CD4-positive, alpha-beta T cell treated with Interleukin-15 for 1 hour (primary cell): ENCODE measurements at places on chromosomes 5 and 9.

DNA sequence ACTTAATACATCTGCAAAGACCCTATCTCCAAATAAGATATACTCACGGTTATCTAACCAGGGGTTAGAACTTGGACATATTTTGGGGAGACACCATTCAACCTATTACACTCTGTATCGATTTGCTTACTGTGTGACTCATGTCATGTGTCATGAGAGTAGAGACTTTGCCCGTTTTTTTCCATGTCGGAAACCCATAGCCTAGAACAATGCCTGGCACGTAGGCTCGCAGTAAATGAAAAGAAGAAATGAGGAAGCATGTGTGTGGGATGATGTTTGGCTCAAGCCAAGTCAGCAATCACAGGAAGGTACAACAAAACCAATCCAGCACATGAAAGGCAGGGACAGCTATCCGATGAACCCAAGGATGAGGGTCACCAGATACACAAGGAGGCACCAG is 94.6 kb upstream of the DNAH5 start:
- no peak for DNase-seq

GRCh38 chr9:117145811-117146490 is 268.9 kb downstream of the ASTN2 start:
- DNase-seq: no peak

DNA sequence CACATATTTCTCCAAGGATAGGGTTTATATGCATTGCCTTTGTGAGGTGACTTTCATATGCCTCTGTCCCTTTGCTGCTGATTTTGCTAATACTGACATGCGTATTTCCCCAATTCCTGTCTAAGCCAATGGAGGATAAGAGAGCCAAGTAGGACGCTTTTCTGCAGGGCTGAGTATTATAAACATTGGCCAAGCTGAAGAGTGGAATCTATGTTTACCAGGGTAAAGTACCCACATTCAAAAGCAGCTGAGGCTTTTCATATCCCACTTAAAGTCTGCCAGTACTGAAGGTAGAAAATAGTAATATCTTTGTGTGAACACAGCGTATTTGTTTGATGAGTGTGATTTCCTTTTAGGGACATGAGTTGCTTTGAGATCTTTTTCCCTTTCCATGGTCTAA is 128.8 kb upstream of the GPR151 start:
- no peak for DNase-seq

GRCh38 chr9:16335788-16336580 is 534.5 kb downstream of the BNC2 start:
- no peak for DNase-seq

DNA sequence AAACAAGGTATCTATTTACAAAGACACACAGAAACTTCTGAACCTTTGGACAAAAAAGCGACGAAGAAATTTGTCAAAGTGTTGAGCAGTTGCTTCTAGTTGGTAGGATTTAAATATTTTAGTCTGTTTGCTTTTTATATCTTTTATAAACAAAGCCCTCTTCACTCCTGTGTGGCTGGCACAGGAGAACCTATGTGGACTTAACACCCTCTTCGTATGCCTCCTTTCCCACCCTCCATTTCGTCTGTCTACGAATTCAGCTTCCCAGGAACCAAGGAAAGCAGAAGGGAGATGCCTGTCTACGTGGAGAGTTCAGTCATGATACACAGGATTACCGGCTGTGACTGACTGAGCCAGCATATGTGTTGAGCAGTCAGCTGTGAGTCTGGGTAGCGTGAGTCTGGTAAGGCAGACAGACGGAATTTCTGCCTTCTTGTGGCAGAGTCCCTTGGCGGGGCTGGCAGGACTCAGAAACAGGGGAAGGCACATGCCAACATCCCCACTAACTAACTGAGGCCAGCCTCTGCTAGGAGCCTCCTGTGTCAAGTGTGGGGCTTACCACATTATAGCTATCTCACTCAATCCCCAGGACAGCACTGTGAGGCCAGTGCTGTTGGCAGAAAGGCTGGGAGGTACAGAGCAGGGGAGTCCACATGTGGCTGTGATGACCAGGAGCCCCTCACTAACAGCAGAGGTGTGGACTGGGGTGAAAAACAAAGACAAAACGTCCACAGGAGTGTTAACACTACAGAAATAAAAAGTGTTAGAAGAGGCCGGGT is 13.9 kb upstream of the ZFP62 start:
- no peak for DNase-seq

- DNase-seq: no peak
Observed at GRCh38 chr9:106745876-106746275, 117.1 kb upstream of the ZNF462 start.

DNA sequence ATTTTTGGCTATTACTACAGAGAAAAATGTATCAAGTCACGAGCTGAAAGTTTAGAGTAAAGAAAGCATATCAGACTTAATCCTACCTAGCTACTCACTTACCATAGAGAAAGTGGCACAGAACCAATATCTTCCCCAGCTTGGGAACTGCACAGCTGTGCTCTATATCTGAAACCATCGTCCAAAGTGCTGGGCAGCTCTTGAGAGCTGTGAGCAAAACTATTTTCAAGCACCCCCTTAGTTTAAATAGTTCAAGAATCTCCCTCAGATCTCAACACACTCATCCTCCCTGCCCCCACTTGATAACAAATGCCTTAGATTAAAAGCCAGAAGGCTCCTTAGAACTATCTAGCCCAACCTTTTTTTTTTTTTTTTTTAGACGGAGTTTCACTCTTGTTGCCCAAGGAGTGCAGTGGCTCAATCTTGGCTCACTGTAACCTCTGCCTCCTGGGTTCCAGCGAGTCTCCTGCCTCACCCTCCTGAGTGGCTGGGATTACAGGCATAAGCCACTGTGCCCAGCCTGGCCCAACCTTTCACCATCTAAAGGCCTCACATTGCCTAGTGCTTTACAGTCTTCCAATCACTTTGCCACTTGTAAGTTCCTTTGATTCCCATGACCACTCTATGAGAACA is 94.2 kb upstream of the APC start:
- no peak for DNase-seq

GRCh38 chr5:76805821-76806505 is 12.9 kb upstream of the F2RL1 start:
- DNase-seq: no peak

DNA sequence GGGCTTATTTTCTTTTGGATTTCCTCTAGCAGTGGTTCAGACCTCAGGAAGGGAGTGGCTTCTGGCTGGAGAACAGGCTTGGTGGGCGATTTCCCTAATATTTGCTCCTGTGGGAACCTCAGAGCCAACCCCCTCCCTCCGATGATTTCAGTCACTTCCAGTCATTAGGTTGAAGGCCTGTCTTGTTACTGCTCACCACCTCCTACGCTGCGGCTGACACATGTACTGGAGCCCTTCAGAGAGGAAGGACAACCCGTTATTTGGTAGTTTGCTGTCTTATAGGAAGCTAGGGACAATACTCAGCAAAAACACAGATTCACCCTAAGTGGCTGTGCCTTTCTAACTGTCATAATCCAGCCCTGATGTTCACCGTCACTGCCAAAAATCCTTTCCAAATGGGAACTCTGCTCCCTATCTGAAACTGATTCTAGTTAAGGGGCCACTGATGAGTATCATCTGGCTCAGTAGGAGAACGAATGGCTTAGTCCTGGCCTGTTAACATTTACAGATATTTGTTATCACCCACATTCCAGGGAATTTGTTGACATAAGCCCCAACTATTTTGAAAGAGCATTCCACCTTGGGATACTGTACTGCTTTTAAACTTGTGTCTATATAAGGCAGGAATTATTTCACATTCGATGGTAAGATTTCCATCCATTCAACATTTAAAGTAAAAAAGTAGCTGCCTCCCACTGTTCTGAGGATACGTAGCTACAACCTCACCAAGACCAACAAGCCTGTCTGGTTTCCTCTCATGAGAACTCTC is 29.3 kb upstream of the ANKH start:
- DNase-seq: no peak

DNA sequence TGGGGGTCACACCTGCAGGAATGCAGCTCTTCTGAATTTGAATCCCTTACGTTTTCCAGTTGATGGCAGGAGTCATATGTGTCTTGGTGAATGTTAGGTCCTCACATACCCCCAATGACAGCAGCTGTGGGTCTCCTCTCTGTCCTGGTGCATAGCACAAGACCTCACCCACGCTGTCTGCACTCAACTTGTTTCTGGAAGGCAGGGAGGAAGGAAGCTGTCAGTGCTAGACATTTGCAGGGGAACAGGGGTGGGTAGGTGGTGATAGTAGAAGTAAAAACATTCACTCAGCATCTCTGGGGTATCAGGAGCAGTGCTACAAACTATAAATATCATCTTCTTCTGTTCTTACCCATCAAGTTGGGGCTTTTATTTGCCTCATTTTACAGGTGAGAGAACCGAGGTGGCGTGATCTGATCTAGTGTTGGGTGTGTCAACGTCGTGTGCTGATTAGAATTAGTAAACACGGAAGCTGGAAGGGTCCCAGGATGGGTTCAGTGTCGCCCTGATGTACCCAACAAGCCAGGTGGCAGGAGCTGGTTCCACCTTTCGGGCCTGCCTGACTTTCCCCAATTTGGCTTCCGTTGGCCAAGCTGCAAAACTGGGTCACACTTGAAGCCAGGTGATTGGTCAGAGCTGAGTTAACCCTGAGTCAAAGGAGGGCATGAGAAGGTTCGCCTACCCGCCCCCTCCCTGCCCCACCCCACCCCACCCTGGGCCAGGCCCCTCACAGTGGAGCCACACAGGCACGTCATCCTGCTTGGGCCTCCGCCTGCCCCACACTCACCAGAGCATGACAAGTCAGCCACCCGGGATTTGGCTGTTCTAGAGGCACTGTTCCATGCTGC is 15.8 kb downstream of the ERGIC1 start:
- peak; percentile 83 for DNase-seq

GRCh38 chr5:102991802-102992201 is 128.1 kb downstream of the GIN1 start:
- DNase-seq: no peak

DNA sequence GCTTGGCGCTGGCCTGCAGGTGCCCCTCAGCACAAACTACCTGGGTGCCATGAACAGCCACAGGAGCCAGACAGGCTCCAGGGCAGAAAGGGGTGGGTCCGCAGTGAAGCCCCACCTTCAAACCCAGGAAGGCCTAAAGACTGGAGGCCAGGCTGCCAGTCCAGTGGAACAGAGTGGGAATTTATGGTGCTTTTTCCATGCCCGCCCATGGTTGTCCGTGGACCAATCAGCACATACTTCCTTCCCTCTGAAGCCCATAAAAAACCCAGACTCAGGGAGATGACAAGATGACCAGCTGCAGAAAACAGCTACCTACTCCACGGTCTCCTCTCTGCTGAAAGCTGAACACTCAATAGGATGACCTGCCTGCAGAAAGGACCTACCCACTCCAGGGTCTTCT is 275.4 kb upstream of the ADRA1B start:
- no peak for DNase-seq

DNA sequence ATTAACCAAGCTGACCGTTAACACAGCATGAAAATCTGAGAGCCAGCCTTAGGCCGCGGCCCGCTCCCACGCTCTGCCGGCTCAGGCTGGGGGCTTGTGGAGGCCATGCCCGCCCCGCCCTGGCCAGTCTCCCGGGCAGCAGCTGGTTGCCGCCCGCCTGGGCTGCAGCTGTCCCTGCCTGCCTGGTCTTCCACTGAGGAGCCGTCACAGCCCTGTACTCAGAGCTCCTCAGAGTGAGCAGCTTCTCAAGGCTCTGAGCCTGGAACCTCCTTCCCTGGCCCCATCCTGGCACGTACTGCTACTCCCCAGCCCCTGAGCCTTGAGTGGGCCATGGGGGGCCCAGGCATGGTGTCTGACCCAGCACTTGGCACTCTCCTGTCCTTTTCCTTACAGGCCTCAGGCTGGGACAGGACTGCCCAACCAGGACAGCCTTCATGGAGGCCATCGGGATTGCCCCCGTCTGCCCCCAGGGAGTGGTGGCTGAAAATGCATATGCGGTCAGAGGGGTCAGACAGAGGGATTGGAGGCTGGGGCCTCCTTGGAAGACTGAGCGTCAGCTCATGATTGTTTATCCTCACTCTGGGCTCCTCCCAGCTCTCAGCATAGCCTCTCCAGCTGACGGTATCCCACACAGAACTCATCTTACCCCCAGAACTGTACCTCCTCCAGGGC is 11.9 kb downstream of the FGFR4 start:
- no peak for DNase-seq

DNA sequence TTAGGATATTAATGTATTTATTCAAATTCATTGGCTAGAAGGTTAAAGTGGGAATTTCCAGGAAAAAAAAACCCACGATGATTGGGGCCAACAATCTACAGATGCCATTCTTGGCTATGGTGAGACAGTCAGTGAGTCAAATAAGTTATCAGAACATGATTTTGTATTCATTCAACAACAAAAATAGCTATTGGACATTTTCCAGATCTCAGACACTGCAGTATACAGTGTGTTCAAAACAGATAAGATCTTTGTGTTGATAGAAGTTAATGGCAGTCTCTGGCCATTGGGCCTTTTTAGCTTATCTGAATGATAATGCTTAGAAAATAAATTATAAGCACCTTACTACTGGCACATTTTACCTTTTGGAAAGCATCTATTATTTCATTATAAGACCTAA is 547.7 kb downstream of the MAT2B start:
- DNase-seq: no peak

DNA sequence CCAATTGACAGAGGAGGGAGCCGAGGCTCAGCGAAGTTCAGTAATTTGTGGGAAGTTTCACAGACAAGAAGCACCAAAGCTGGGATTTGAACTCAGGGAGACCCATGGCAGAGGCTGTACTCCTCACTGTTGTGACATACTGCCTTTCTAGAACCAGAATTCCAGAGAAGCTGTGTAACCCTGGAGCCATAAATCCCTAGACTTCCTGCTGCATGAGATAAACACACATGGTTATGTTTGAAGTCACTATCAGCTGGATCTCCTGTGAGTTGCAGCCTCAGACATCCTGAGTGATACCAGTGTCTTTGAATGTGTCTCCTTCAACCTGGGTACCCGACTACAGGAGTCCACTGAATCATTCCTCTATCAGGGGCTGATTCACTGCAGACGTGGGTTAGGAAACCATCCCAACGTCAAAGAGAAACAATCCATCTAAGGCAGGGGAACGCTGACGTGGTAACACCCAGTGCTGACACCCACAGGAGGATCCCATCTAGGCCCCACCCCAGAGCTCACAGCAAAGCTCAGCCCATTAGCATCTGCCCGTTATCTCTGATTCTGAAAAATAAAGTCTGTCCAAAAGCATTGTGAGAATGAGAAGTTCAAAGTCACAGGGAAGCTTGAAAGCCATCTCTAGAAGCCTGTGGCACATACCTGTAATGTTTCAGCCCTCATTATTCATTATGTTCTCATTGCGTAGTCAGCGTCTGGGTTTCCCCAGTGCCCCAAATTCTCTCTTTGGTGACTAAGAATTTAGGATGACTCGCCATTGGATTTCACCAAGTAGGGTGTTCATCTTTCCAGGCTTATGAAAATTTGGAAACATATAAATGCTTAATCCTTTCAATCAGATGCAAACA is 36.3 kb upstream of the BASP1 start:
- DNase-seq: no peak

- DNase-seq: no peak
Observed at GRCh38 chr5:145976431-145977155, 40.2 kb downstream of the SH3RF2 start.

DNA sequence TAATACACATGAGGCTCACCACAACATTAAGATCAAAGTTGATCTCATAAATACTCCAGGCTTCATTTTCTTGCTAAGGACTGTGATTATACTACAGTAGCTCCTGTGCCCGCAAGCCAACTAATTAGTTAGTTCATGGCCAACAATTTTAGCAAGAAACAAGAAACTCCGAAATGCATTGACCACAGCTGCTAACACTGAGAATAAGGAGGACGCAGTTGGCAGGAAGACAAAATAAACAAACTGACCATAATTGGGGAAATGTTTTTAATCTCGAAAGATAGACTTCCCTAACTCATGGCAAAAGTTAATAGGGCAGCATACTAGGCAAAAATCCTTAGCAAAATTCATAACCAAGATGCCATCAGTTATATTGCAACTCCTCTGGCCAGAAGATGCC is 115.5 kb upstream of the SPEF2 start:
- DNase-seq: no peak
